Right atrium auricular region (tissue), 2 donors: ENCODE measurements at places on chromosomes 2 and 18.

GRCh38 chr2:1521878-1522830 is 108.9 kb downstream of the TPO start:
- DNase-seq = no peak

DNA sequence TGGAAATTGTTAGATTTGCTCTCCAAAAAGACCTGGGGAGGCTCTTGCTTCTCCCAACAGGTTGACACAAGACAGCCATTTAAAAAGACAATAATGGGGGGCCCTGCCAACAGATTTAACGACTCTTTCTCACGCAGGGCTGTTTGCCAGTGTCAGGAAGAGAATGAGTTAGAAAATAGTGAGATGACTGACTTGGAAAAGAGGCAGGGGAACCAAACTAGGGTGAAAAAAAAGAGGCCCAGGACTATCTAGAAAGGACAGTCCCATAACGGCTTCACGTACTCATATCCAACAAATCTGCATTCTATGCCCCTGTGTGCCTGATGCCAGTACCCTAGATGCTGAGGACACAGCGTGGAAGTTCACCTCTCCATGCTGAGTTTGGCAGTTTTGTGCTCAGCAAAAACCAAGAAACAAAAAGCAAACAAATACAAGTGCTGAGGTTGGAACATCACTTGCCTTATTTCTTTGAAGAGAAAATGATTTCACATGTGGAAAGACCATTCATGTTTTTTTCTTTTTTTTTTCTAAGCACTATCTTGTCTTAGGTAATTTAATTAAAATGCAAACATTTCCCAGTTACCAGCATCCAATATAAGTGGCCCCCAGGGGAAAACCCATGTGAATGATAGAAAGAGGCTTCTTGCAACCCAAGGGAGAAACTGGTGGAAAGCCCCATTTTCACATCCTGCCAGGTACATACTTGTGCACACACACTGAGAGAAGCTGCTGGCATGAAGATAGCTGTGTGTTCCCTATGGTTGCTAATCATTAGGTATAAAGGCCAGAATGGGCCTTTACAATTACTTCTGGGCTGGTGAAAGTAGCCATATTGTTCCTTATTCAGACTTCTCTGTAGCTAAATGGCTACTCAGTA is 10.6 kb upstream of the WIPF1 start:
- no peak for DNase-seq

DNA sequence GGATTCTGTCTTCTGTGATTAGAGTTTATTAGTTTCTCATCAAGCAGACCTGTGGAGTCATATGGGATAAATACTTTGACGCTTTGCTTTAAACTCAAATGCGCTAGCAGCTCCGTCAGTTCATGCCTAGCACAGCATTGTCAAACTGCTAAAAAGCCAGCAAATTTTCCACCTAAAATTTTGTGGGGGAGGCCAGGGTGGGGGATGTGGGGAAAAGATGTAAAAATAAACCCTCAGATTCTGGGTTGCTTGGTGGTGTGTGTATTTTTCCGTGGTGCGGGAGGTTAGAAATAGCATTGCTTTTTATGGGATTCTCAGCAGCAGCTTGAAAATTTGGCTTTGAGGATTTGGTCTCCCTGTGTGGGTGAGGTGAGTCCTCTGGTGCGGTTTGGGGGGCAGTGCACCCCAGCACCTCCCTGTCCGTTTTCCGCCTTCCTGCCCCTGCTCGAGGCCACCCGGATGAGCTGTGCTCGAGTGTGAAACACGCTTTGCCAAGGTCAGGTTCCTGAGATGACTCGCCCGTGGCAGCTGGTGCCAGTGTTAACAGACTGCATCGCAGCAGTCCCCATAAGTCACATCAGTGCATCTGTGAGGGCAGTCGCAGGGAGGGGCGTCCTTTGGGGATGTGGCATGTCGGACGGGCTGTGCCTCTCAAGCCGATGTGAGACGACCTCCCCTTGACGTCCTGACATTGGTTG is 65.9 kb downstream of the LDLRAD4 start:
- no peak for DNase-seq

DNA sequence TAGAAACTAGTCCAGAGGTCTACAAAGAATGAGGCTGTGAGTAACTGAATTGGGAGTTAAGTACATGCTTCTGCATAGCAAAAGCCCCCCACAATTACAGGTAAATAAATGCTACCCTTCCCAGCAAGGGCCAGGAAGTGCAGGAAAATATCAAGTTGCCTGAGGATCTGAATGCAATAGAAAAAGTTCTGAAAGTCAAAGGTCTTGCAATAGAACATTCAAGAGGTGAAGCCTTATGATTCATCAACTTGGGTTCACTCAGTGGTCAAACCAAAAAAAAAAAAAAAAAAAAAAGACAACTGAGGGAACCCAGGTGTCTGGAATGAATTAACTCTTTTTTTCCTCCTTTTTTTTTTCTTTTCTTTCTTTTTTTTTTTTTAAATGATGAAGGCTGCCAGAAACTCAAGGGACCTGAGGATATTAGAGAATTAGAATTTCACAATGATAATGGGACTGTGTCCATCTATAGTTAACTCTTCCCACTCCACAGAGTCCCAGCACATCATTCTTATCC is 42.9 kb upstream of the RFX8 start:
- no peak for DNase-seq

DNA sequence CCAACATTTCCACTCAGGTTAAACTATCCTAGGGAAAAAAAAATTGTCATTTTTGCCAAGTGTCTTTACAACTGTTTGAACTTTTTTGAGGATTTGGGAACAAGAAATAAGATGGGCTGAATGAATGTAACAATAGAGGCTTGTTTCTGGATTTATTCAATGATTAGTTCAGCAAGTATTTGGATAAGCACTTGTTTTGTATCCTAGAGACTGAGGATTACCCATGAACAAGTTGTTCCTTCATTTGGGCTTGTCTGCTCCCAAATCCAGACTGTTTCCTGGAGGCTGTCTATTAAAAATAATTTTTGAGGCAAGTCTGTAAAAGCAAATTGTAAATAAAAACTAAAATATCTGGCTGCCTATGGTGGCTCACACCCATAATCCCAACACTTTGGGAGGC is 62.0 kb upstream of the CSRNP3 start:
- no peak for DNase-seq

GRCh38 chr2:179842498-179843153 is 18.8 kb downstream of the ZNF385B start:
- DNase-seq = no peak
